HTR-8/SVneo (cell line): ENCODE measurements at places on chromosomes 11 and 22.

- no peak for DNase-seq
These were observed 116.1 kb downstream of the FEZ1 start for GRCh38 chr11:125379981-125380380.

DNA sequence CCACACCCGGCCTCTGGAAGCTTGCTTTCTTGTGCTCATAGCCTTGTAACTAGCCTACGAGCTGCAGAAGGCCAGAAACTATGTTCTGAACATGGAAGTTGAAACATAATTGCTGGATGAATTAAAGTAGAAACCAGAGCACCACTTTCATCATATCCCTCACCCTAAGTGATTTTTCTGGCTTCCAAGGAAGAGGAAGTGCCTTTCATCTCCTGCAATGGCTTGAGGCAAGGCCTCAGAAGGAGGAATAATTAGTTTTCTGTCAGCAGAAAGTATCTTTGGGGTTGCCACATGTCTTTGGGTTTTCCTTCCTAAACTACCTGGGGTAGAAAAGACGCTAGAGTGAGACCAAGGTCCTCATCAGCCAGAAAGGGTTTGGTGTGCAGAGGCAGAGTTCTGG lies 14.5 kb downstream of the RPL27A start:
- DNase-seq: no peak

DNA sequence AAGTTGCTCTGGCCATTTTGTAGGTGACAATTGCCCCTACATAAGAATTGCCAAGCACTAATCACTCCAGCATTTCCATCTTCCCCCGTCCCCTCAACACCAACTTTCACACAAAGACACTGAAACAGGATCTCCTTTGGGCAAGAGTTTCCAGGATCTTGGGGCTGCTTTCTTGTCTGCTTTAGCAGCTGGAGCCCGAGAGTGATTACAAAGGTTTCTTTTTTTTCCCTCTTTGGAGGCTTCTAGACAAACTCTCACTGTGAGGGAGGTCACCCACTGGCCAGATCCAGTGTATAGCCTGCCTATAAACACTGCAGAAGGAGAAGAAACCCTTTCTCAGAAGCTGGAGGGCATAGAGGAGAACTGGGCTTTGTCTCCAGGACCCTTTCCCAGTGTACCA lies 92.5 kb downstream of the APIP start:
- no peak for DNase-seq

GRCh38 chr22:38030311-38031133 lies 26.7 kb upstream of the PICK1 start:
- DNase-seq: no peak

- no peak for DNase-seq
These were observed 19.3 kb downstream of the SBF2 start for GRCh38 chr11:10274726-10275125.
